ENCODE measurements at places on chromosomes 2 and 18. TPM values are rescaled to one million over a fixed set of nuclear protein-coding genes. Genes with fewer than 3 reads are reported as not detected.

Gene CIB4
- total RNA-seq = not detected

Gene KIAA2012
- total RNA-seq = not detected

Gene SULT1C3
- not detected for total RNA-seq

Gene CD207
- not detected for total RNA-seq

Gene GCA
- total RNA-seq = 31.2 TPM

Gene LRRC30
- total RNA-seq = not detected

Gene ITPRIPL1
- total RNA-seq = 1.7 TPM

Gene LDLRAD4
- total RNA-seq = 23.7 TPM

Gene IL36G
- total RNA-seq = not detected

- DNase-seq = no peak
- no peaks in the 10 kb centered on the region for H3K27me3 ChIP-seq
- H3K4me1 ChIP-seq = peaks cover 1% of the 10 kb centered on the region
Measured at GRCh38 chr2:10159086-10159485, 36.5 kb downstream of the RRM2 start.

GRCh38 chr2:9097239-9097638, 93.8 kb upstream of the MBOAT2 start:
- H3K4me3 ChIP-seq = no peak overlapping the region
- no peaks in the 10 kb centered on the region for H3K36me3 ChIP-seq
- no peak overlapping the region for H3K27ac ChIP-seq
- peak; percentile 22 for DNase-seq

DNA sequence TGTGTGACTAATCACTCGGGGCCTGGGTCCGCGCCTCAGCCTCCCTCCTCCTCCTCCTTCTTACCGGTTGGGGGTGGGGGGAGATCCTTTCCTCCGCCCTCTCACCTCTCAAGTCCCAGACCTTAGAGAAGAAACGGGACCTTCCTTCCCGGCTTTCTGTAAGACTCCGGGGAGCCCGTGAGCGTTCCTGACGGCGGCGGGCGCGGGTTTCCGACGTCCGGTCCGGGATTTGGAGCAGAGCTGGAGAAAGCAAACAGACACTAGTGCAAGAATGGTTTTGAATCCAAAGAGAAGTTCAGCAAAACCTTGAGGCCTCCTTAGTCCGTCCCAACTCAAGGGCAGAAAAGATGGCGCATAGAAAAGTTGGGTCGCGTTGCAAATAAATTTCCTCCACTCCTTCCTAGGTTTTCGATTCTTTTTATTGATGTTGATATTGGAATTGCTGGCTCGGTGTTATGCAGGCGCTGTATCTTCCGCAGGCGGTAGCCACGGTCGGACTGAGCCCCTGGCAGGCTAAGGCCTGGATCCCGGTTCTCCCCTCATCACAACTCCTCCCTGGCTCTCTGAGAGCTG, 2.0 kb downstream of the DLX1 start:
- H3K36me3 ChIP-seq = no peaks in the 10 kb centered on the region
- no peak for DNase-seq
- H3K4me1 ChIP-seq = peaks cover 20% of the 10 kb centered on the region
- peaks cover 90% of the 10 kb centered on the region for H3K27me3 ChIP-seq

DNA sequence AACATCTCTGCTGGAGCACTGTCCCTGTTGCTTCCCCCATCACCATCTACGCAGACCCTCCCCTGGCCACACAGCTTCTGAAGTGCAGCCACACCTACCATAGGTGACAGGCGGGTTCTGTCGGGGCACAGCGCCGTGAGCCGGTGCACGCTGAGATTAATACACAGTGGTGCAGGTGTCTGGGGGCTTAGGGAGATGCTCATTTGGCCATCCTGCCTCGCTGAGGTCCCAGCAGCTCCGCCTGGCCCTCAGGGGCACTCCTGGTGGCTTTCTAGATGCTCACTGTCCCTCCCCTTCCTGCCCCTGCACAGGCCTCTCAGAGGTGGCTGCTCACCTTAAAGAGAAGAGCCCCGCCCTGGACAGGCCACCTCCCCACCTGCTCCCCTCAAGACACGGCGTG, 18.9 kb upstream of the RPL31 start:
- peak overlapping the region; percentile 23 for H3K27ac ChIP-seq
- H3K4me1 ChIP-seq = no peaks in the 10 kb centered on the region
- no peaks in the 10 kb centered on the region for H3K36me3 ChIP-seq
- H3K27me3 ChIP-seq = no peaks in the 10 kb centered on the region
- DNase-seq = no peak

DNA sequence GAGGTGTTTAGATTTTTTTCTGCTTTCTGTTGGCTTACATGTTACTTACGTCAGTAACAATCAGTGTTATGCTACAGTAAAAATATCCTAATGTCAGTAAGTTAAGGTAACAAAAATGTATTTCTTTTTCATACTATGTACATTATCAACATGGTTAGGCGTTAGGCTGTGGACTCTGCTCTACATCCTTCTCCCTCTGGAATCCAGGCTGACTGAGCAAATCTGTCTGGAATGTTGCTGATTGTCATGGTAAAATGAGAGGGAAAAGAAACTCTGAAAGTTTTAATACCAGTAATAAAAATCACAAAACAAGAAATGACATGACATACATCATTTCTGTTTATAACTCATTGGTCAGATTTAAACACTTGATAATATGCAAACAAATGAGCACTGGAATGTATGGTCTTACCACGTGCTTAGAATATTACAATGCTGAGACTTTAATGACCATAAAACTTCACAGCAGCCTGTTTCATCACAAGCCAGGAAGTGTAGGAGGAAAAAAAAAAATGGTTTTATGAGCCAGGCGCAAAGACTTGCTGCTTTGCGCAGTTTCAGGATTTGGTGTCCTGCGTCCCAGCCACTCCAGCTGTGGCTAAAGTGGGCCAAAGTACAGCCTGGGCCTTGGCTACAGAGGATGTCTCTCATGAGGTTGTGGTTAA, 252.4 kb downstream of the FSIP2 start:
- H3K27me3 ChIP-seq = no peaks in the 10 kb centered on the region
- no peaks in the 10 kb centered on the region for H3K36me3 ChIP-seq
- H3K27ac ChIP-seq = no peak overlapping the region

- H3K27ac ChIP-seq = no peak overlapping the region
- no peak overlapping the region for H3K4me3 ChIP-seq
- H3K4me1 ChIP-seq = peaks cover 67% of the 10 kb centered on the region
- peak; percentile 44 for DNase-seq
- no peaks in the 10 kb centered on the region for H3K36me3 ChIP-seq
Measured at GRCh38 chr18:57437766-57438671, 2.8 kb downstream of the ONECUT2 start.

DNA sequence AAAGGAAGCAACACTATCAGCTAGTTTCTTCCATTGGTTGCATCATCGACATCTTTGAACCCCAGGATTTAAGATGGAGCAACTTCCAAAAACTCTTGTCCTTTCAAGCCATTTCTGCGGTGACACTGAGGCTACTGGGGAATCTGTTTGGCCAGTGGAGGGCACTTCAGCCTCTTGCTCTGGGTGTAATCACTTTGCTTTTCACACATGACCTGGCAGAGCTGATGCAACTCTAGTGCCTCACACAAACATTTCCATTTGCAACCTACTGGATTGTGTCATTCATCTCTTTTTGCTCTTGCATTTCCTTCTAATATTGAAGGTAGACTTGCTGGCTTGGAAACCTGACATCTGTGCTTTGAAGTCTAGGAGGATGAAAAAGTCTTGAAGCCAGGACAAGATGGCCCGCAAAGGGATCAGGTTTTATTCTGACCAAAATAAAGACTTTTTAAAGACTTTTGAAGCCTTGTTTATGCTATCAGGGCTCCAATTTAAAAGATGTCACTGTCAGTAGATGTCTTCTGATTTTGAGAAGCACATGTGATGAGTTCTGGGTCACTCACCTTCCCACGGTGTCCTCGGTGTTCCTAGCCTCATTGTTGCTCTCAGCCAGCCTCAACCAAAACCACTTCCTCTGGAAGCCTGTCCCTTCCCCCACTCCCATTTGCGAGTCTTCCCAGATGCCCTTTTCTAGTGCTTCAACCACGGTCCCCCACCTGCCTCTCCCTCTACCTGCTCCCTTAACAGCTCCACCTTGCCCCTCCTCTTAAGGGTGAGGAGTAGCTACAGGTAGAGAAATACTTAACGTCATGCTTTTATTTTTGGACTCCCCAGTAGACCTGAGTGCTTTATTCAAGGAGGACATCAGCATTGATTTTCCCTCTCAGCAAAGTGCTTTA, 69.7 kb upstream of the KCNE4 start:
- no peaks in the 10 kb centered on the region for H3K27me3 ChIP-seq
- no peaks in the 10 kb centered on the region for H3K36me3 ChIP-seq
- peak; percentile 83 for DNase-seq
- peaks cover 6% of the 10 kb centered on the region for H3K4me1 ChIP-seq
- H3K27ac ChIP-seq = no peak overlapping the region

- no peak for DNase-seq
- H3K4me3 ChIP-seq = no peak overlapping the region
- H3K4me1 ChIP-seq = no peaks in the 10 kb centered on the region
- no peaks in the 10 kb centered on the region for H3K36me3 ChIP-seq
- no peaks in the 10 kb centered on the region for H3K27me3 ChIP-seq
- no peak overlapping the region for H3K27ac ChIP-seq
Measured at GRCh38 chr2:181021199-181021789, 40.9 kb downstream of the UBE2E3 start.

GRCh38 chr2:241081190-241081642, 20.9 kb downstream of the MTERF4 start:
- DNase-seq = no peak
- no peak overlapping the region for H3K27ac ChIP-seq
- H3K27me3 ChIP-seq = no peaks in the 10 kb centered on the region
- peaks cover 14% of the 10 kb centered on the region for H3K36me3 ChIP-seq

DNA sequence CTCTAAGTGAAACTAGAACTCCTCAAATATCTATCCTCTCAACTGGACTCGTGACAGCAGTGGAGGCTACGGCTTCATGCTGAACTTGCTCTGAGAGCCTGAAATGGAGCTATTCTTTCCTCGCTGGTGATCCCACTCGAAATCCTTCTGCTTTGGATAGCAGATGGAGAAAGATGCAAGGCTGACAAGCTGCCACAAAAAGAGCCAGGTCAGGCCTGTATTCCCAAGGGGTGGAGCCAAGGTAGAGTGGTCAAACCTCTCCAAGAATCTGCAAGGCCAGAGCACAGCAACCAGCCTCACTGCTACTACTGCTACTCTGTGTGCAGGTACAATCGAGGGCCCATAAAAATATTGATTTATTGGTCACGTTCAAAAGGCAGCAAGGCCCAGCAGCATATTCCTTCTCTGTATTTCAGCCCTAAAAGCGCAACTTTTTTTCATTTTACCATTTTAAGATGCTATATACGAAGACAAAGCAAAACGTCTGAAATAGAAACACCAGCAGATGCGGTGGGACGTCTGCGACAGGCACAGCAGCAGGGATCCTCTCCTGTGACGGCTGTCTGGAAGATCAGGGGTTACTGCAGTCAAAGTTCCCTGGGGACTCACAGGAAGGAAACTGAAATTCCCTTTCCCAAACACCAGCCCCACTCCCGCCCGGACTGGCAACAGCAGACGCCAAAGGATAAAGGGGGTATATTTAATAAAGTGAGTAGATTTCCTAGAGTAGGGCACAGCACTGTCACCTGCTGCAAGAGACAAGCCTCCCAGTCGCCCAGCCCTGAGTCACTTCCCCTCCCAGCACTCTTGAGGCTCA, 2.4 kb downstream of the SPRED2 start:
- no peaks in the 10 kb centered on the region for H3K27me3 ChIP-seq

GRCh38 chr2:211103989-211104388, 547.6 kb downstream of the CPS1 start:
- no peak overlapping the region for H3K27ac ChIP-seq
- peak; percentile 23 for DNase-seq
- H3K4me3 ChIP-seq = no peak overlapping the region
- no peaks in the 10 kb centered on the region for H3K36me3 ChIP-seq

- no peaks in the 10 kb centered on the region for H3K36me3 ChIP-seq
- no peaks in the 10 kb centered on the region for H3K27me3 ChIP-seq
- H3K27ac ChIP-seq = no peak overlapping the region
- H3K4me3 ChIP-seq = no peak overlapping the region
Measured at GRCh38 chr2:162257425-162257824, 14.2 kb upstream of the FAP start.

GRCh38 chr2:144671695-144672455, 152.0 kb upstream of the ZEB2 start:
- H3K4me1 ChIP-seq = no peaks in the 10 kb centered on the region
- no peak for DNase-seq
- no peaks in the 10 kb centered on the region for H3K27me3 ChIP-seq
- no peak overlapping the region for H3K4me3 ChIP-seq

All from thyroid gland (tissue), 4 donors.